ENCODE measurements at places on chromosomes 5 and 9.

DNA sequence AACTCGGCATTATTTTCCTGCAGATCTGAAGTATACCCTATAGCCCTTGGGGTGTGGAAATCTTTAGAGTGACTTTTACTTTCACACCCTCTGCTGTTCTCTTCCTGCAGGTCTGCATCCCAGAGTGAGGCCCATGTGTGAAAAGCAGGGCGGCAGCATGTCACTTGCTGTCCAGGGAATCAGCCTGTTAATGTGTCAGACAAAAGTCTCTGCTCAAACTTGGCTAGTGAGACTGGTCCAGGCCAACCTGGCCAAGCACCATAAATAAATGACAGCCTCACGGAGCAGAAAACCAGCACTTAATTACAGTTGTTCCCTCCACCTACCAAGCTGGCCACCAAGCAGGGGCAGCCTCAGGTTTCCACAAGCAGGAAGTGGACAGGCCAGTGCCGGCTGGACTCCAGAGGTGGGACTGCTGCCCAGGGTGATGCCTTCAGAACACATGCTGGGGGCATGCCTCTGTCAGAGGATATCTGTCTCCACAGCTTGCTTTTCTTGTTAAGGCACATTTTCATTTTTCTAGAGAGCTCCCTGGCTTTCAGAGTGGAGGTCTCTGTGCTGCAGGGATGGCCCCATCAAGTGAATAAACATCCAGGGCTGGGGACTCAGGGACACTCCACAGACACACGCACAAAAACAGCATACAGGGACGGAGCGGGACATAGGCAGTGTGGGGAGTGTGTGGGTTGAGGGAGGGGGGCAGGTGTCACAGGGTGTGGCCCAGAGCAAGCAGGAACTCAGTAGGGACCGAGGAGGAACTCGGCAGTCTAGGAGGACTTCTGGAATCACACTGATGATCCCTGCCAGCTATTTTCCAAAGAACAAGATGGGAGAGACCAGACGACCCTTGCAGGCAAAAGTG is 243.8 kb upstream of the IRX1 start:
- DNase-seq = no peak

GRCh38 chr5:7894860-7895259 is 25.9 kb downstream of the MTRR start:
- DNase-seq = no peak

DNA sequence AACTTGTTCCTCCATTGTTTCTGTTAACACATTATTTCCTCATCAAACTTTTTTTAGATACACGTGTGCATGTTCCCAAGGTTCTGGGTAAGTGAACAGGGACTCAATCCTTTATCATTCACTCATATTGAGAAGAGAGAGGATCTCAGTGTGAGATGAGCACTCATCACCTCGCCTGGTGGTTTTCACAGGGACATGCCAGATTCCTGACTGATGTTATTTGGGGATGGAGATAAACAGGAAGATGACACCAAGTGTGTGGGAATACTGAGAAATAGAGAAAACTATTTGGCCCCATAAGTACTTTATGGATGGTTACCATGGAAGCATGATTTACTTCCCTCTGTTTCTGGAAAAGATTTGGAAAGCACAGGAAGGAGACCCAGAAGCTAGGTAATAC is 533.3 kb upstream of the DMAC1 start:
- DNase-seq = no peak

DNA sequence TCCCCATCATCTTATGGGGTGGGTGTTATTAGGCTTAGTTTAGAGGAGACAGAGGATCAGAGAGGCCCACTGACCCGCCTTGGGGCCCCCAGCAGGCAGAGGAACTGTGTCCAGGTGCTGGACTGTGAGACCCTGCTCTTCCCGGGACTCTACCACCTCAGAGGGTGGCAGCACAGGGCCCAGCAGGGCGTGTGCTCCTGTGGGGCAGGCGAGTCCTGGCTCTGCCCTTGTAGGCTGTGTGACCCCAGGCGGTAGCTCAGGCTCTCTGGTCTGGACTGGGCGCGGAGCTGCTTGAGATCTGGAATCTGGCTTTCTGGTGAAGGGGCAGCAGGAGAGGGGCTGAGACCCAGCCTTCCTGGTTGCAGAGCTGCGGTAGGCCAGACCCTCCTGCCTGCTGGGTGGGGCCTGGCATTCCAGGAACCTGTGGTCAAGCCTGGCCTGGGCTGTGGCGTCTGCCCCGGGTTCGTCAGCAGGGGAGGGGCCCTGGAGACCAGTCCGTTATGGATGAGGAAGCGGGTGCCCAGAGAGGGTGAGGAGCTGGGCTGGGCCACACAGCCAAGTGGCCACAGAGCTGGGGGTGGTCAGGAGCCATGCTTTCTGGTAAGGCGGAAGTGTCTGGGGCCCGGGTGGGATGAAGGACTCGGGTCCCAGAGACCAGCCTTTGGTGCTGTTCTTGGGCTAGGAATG is 46.5 kb downstream of the RXRA start:
- peak; percentile 23 for DNase-seq

DNA sequence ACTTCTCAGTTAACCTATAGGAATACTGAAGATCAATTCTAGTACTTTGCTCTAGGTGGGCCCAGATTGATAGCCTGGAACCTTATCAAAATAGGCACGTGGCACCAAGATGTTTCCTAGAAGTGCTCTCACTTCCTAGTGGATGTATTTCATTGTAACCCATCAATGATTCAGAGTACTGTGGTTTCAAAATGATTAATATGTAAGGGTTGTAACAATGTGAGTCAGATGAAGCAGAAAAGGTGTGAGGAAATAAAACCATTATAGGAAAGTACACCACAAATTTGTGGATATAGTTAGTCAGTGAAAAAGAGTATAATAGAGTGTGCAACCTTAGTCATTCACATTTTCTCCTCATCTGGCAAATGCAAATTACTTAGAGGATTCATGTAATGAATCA is 177.3 kb upstream of the FST start:
- DNase-seq = no peak

DNA sequence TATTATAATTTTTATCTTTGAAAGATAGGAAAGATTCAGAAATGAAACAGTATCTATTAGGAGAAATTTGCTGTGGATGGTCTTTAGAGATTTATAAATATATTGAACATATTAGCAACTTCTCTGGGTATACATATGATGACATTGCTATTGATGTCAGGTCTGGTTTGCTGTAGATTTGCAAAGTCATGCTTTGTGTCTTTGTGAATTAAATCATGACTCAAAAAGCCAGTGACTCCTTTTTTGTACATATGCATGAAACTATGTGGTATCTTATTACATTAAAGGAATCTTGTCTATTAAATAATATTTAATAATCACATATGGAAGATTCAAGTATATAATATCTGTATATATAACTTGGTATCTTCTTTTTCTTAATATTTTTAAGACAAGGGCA is 141.9 kb downstream of the ST8SIA4 start:
- DNase-seq = no peak

- no peak for DNase-seq
These were observed 718 bp downstream of the OR5C1 start for GRCh38 chr9:122789256-122790046.

GRCh38 chr9:132809677-132810271 is 68.3 kb downstream of the AK8 start:
- DNase-seq = no peak

DNA sequence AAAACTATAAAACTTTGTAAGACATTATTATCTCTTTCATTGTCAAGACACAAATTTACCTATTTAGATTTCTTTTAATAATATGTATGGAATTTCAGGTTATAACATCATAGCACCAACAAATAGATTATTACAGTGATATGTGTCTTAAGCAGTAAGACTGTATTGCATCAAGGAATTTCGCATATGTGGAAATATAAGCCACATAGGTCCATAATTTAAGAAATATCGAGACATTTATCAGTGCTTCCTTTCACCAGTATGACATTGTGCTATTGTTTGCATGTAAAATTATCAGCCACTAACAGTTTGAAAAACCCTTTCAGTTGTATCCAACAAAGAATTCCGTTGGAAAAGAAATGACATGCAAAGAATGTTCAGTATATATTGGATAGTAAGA is 186.7 kb upstream of the RASA1 start:
- no peak for DNase-seq

GRCh38 chr5:154302161-154302560 is 111.6 kb downstream of the GALNT10 start:
- DNase-seq = no peak

DNA sequence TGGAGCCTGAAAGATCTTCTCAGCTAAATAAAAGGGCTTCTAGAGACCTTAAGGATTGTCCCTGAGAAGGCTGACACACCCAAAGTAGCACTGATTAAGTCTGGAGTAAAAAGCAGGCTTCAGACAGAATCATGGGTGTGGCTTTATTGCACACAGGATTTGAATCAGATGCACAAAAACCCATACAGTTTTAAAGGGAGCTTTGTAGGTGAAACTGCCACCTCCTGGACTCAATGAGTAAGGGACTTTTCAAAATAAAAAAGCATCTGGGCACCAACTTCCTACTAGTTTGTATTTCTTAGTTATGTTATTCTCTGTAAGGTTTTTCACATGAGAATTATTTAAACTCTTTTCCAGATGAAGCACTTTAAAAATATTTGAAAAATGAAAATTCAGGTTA is 129.4 kb downstream of the EDIL3 start:
- DNase-seq = no peak

DNA sequence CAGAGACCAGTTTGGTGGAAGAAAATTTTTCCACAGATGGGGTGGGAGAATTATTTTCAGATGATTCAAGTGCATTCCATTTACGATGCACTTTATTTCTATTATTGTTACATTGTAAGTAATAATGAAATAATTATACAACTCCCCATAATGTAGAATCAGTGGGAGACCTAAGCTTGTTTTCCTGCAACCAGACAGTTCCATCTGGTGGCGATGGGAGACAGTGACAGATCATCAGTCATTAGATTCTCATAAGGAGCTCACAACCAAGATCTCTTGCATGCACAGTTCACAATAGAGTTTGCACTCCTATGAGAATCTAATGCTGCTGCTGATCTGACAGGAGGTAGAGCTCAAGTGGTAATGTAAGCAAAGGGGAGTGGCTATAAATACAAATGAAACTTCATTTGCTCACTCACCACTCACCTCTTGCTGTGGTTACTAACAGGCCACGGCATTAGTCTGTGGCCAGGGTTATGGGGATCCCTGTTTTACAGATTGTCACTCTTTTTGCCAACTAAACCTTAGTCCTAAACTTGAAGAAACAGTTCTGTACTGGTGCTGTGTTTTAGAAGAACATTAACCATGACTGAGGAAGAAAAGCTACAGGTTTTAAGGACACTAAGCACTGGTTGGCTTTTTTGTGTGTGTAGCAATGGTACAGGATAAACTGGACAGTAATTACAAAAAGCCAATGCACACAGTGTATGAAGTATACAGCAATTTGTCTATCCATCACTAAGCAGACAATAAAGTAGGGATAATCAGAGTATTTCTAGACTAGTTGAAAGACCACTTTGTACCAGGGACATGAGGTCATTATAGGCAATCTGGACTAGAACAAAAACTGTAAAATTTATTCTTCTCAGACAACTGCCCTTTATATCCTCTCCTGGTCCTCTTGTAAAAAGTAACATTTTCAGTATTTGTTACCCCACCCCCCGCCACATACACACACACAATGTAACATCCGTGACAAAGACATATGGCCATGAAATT is 9.9 kb downstream of the TMEM232 start:
- no peak for DNase-seq

GRCh38 chr9:104091708-104092107 is 2.4 kb upstream of the SMC2 start:
- DNase-seq = no peak

- DNase-seq = no peak
These were observed 88.9 kb downstream of the CDK5RAP2 start for GRCh38 chr9:120490888-120491595.

DNA sequence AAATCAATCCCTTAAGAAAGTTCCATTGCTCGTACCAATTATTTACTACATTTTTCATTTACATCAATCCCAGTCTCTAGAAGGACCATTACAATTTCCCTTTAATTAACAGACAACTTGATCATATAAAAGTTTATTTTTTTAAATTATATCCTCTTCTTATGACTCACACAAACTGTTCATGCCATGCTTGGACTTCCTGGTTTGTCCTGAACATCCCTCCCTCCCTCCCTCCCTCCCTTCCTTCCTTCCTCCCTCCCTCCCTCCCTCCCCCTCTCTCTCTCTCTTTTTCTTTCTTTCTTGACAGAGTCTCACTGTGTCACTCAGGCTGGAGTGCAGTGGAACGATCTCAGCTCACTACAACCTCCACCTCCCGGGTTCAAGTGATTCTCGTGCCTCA is 11.6 kb upstream of the CLTB start:
- no peak for DNase-seq

- DNase-seq = no peak
These were observed 6.6 kb downstream of the C5orf52 start for GRCh38 chr5:157677931-157678330.

GRCh38 chr9:83512621-83513020 is 25.6 kb downstream of the FRMD3 start:
- DNase-seq = no peak

Measured in stimulated activated CD8-positive, alpha-beta memory T cell treated with anti-CD3 and anti-CD28 coated beads, Interleukin-7, amount 100 ng/mL, for 4 hours (primary cell).